Ovary (tissue), 10 donors: ENCODE measurements at places on chromosomes 1 and 21. TPM values are rescaled to one million over a fixed set of nuclear protein-coding genes. Genes with fewer than 3 reads are reported as not detected.

- no peak for DNase-seq
Observed at GRCh38 chr1:61327436-61327835, 245.1 kb downstream of the NFIA start.

DNA sequence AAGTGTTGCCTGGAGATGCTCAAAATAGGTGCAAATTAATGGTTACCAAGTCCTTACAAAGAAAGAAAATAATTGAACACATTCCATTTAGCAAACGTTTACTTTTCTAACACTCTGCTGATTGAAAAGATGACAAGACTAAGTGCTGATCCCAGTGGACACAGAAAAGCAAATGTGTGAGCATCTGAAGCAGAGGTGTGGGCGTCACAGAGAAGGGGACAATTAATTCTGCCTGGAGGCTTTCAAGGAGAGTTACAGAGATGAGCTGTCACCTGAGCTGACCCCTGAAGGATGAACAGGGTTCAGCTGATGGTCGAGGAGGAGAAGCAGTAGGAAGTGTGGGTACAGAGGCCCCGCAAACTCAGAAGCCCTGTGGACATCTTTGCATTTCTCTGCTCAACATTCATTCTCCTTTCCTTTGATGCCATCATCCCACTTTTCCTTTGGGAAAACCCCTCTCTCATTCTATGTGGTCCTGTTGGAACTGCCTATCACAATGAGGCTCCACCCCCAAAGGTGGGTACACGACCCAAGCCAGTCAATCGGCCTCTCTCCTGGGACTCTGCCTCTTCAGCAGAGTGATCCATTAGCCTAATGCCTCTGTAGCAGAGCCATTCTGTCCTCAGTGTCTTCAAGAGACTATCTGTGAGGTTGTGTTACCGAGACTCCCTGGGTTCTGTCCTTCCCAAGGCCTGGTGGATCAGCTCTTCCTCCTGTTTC lies 17.2 kb upstream of the PLA2G2E start:
- DNase-seq: no peak

GRCh38 chr21:37292941-37293340 lies 25.8 kb upstream of the VPS26C start:
- DNase-seq: no peak

DNA sequence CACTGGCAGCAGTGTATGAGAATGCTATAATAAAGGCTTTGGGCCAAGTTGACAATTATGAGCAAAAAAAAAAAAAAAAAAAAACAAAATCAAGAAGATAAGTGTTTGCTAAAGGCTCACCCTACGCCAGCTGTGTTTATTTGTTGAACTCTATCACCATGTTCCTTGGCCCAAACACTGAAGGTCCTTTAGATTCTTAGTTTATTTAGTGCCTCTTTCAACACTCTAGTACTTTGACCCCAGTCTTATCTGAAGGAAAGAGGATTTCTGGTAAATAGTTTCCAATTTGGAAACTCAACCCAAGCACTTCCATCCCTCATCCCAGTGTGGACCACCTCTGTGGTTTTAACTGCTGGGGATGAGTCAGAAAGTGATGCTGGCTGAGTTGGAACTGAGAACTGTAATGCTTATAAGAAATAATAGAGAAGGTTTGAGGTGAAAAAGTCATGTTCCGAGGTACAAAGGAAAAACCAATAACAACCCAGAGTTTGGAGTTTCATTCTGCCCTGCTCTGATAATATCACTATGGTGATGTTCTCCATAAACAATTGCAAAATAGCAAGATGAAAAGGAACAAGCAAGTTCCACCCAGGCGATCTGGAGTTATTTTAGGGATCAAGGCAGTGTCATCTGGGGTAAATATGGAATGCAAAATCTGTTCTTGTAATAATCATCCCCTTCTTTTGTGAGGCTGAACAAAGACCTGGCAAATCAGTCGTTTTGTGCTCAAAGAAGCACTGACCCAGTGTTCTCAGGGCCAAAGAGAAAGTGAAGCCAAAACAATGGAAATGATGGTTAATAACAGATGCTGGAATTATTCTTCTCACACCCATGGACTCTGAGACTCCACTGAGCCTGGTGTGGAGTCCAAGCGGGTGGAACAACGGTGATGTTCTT lies 19.7 kb upstream of the CAPZB start:
- DNase-seq: peak; percentile 73

DNA sequence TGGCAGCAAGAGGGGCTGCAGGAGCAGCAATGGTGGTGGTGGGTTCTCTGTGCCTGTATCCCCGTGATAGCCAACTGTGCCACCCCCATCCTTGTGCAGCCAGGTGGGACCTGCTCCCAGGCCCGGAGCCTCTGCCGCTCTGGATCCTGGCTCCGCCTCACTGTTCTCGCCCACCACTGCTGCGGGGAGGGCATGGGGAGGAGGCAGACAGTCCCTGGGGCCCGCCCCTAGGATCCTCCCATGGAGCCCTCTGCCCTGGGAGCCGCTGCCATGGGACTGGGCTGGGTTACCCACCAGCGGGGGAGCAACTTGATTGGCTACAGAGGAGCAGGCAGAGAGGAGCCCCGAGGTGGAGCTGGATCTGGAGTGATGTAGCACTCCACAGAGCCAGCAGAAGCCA lies 31.6 kb downstream of the CD1D start:
- no peak for DNase-seq

- no peak for DNase-seq
Observed at GRCh38 chr1:4657960-4658541, 3.6 kb downstream of the AJAP1 start.

DNA sequence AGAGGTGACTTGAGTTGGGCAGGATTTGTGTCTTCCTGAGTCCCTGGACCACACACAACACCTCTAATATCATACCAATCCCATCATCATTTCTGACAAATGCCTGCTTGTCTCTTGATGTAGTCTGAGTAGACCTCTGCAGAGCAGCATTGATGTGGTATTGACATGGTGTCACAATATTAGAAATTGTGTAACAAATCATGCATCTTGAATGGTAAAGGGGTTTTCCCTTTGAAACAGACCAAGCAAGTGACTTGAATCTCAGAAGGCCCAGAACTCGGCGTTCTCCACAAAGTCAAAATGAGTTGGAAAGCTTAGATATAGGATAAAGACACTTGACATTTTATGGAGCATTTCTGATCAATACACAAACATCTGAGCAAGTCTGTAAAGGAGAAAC lies 72.7 kb upstream of the KIRREL1 start:
- no peak for DNase-seq

GRCh38 chr1:100065969-100066227 lies 66.8 kb downstream of the SASS6 start:
- DNase-seq: no peak

- DNase-seq: no peak
Observed at GRCh38 chr1:204316164-204316563, 43.6 kb downstream of the PLEKHA6 start.

- DNase-seq: no peak
Observed at GRCh38 chr1:109427171-109427467, 871 bp upstream of the PSMA5 start.

DNA sequence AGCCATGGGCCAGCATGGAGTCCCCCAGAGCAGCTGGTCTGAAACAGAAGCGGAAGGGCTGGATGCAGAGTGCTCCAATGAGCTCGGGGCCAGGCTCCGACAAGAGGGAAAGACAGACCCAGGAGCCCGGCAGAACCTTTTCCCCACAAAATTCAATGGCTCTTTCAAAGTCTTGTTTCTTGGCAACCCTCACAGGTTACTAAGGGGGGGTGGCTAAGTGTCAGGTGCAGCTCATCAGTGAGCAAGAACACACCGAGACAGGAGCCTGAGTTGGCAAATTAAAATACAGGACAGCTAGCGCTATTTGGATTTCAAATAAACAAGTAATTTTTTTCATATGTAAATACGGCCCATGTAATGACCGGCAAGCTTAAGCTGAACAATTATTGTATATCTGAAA lies 27.3 kb downstream of the PGBD5 start:
- no peak for DNase-seq

- DNase-seq: no peak
Observed at GRCh38 chr1:160256396-160257046, 5.8 kb downstream of the DCAF8 start.

DNA sequence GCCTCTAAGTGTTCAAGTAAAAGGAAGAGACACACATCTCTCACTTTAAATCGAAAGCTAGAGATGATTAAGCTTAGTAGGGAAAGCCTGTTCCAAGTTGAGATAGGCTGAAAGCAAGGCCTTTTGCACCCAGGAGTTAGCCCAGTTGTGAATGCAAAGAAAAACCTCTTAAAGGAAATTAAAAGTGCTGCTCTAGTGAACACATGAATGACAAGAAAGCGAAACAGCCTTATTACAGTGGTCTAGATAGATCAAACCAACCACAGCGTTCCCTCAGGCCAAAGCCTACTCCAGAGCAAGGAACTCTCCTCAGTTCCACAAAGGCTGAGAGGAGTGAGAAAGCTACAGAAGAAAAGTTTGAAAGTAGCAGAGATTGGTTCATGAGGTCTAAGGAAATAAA lies 14.9 kb downstream of the TCP10L start:
- no peak for DNase-seq

DNA sequence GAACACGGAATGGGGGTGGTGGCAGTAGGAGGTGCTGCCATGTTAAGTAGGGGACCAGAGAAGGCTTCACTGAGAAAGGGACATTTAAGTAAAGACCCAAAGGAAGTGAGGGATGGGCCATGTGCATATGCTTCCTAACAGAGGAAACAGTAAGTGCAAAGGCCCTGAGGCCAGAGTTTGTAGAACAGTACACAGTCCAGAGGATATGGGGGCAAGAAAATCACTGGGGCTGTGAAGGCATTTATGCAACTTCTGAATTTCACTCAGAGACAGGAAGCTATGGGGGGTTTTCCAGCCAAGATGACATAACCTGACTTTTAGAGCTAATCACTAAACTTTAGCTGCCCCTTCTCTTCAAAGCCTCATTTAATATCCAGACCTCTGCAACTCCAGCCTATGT lies 202.5 kb upstream of the EDN2 start:
- DNase-seq: no peak

DNA sequence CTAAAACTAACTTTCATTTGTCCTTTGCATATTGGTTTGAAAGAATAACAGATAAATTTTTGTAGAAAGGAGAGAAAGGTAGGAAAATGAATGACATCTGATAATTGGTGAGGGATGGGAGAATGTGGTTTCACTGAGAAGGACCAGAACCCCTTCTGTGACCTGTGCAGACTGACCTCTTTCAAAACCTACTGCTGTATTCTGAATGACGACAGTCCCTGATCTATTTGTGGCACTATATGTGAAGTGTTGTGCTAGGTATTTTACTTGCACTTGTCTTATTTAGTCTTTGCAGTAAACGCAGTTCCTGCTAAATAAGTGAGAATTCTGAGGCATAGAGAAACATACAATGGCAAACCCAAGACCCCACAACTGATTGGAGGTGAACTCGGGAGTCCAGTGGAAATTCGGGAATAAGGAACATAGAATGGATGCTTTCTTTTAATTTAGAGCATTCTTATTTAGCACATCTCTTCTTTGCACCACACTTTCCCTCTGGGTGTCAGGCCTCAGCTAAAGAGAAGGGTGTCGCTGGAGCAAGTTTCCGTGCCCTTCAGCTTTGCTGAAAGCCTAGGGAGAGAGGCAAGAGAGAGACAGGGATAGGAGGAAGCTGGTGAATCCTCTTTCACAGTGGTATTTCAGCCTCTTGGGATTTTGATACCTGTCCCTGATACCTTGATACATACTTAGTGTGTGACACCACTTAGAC lies 230.2 kb downstream of the PAPPA2 start:
- DNase-seq: no peak

DNA sequence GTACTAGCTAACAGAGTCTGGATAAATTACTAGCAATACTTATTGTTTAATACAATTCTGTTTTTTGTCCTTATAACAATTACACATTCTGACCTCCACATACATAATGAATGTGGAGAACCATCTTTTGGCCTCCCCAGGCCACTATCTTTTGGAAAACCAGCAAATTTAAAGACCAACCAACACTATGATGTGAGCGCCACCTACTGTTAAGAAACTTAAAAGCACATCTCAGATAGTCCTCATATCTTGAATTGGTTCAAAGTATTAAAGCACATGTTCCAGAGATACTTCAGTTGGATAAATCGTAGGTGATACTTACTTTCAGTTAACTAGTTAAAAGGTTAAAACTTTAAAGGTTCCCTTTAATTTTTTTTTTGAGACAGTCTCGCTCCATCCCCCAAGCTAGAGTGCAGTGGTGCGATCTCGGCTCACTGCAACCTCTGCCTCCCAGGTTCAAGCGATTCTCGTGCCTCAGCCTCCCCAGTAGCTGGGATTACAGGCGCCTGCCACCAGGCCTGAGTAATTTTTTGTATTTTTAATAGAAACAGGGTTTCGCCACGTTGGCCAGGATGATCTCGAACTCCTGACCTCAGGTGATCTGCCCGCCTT lies 29.3 kb upstream of the USP1 start:
- DNase-seq: no peak

DNA sequence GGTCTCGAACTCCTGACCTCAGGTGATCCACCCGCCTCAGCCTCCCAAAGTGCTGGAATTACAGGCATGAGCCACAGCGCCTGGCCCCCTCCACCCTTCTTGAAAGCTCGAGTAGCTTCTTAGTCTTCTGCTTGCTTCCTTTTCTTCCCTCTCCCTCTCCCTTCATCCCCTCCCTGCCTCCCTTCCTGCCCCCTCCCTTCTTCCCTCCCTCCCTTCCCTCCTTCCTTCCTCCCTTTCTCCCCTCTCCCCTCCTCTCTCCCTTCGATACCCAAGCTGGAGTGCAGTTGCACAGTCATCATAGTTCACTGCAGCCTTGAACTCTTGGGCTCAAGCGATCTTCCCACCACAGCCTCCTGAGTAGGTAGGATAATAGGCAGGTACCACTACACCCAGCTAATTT lies 11.8 kb downstream of the KHDRBS1 start:
- no peak for DNase-seq

- no peak for DNase-seq
Observed at GRCh38 chr1:81369833-81370232, 430.9 kb upstream of the ADGRL2 start.

The GPN2 gene
- total RNA-seq: 20.4 TPM

The MPL gene
- total RNA-seq: 2.0 TPM

The RAB25 gene
- 2.4 TPM for total RNA-seq

The GNL2 gene
- total RNA-seq: 30.6 TPM

The C1orf87 gene
- total RNA-seq: 17.6 TPM

The TOR1AIP2 gene
- total RNA-seq: 77.0 TPM

The FLG2 gene
- not detected for total RNA-seq

The CD1B gene
- not detected for total RNA-seq

The S100A1 gene
- total RNA-seq: 1.4 TPM

The TOR1AIP1 gene
- 61.1 TPM for total RNA-seq

The TNFSF4 gene
- total RNA-seq: 0.98 TPM
